ENCODE measurements at places on chromosomes 12 and 14.
A peak's percentile ranks its signal among the peaks of the same experiment; 100 is the strongest.

- DNase-seq = peak; percentile 95
These were observed 3.4 kb downstream of the TAMALIN start for GRCh38 chr12:52010152-52010622.

GRCh38 chr14:51596488-51597117 lies 55.1 kb upstream of the FRMD6 start:
- no peak for DNase-seq

DNA sequence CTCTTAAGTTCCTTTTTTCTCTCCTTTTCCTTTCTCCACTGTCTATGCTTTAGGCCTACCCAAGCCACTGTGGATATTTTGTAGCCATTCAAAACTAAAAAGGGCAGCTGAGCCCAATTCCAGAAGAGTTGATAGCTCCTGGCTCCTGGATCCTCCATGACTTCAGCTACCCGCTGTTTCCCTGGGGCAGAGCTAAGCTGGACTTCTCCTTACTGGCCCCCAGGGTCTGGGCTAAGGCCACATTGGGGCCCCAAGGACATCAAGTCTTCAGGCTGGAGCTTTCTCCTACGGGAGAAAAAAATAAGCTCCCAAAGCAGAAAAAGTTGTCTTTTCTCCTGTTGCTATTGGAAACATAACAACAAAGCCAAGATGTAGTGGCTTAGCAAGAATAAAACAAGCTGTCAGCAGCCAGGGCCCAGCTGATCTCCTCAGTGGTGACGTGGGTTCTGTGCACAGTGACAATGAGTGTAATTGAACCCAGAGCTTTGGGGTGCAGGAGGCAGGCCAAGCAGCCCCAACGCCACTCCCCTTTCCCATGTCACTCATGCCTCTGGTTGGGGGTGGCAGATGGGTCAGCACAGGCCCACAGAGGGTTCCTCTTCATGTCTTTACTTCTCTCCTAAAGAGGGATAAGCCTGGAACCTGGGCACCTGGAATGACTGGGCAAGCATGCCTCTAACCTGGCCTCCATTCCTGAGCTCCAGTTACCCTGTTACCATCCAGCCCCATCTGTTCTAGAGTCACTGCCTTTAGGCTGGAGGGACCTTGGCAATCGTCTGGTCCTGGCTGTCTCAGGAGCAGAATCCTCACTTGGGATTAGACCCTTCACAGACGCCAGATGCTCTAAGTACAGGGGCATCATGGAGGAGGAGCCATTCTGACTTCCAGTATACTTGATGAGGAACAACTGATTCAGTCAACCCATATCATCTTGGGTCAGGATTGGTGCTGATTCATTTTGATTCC lies 171.2 kb downstream of the ZFP36L1 start:
- peak; percentile 80 for DNase-seq

DNA sequence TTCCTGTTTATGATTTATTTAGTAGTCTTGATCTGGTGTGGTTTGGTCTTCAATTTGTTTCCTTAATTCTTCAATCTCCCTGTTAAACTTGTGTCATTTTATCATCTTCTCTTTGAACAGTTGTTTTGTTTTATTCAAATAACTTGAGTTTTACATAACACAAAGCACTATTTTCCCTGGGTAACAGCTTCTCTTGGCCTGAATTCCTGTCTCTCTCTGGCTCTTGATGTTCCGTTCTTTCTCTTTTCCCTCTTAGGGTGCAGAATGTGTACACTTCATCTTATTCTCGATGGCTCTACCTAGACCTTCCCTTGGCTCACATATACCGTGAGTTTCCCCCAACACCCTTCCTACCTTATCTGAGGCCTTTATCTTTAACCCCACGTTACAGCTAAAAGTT lies 36.8 kb upstream of the VPS33A start:
- DNase-seq = no peak

- peak; percentile 33 for DNase-seq
These were observed 47.8 kb downstream of the PEBP1 start for GRCh38 chr12:118183711-118184110.

DNA sequence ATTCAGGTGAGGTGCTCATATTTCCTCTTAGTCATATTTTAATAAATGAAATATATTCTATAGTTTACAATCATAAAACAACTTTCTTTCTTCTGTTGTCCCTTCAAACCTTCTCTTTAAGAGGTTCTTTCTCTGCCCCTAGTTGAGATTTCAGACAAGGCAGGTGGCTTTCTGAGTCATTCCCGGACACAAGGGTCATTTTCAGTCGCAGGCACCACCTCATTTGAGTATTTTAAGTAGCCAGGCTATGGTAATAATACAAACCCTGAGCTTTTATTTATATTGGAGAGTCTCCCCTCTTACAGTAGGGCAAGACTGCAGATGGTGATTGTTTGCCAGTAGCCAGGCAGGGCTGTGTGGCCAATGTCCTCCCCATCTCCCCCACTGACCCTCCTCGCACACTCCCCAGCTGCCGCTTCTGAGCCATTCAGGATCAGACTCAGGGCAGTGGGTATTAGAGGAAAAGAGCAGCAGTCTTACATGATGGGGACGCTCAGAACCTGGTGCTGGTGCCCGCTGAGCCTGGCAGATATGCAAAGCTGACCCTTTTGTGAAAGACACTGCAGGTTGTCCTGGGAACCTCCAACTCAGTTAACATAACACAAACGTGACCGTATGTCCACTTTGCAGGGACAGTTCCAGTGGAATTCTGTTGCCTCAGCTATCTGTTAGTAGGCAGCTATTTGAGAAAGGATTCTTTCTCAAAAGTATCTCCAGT lies 101.1 kb upstream of the BCL2L14 start:
- DNase-seq = no peak

DNA sequence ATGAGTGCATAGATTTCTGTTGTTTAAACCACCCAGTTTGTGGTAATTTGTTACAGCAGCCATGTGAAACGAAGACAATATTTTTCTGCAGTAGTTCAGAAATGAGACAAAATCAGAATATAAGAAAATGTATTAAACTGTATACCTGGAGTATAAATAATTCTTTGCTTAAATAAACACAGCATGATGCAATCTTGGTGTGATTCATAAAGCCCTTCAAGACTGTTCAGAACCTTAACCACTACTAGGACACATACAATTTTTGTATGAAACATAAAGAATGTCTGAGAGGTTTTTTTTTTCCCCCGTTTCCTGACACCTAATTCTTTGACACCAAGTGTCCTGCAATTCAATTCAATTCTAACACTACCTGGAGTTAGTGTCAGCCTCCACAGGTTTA lies 10.5 kb downstream of the C12orf75 start:
- peak; percentile 42 for DNase-seq

DNA sequence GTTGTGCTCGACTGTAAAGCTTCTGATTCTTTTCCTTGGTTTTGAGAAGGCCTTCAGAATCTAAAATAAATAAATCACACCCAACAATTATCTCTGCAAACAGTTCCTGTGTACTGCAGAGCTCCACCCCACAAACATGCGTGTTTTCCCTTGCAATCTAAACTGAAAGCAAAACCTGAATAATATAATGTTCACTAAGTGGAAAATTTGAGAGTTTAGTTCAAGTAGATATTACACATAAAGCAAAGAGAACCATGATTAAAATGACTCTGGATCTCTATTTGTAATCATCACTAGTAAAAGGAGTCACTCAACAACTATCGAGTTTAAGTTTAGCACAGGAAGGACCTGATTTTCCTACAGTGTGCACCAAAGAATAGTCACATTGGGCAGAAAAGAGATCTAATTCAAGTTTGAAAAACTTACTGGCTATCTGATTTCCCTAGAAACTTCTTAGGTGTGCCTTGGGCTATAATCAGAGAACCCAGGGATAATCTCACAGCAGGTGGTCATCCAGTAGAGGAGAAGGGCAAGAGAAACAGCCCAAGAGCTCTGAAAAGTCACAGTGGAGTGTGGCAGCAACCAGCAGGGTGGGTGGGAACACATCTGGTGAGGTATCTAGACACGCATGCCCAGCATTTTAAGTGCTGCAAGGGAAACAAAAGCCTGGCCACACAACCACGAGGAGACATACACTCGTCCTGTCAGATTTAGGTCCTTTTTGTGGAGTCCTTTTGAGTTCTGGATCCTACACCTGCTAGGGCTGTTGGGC lies 25.4 kb downstream of the ATG14 start:
- no peak for DNase-seq

- DNase-seq = peak; percentile 36
These were observed 8.9 kb upstream of the MSRB3 start for GRCh38 chr12:65269603-65270002.

GRCh38 chr14:28596391-28596790 lies 170.2 kb upstream of the FOXG1 start:
- DNase-seq = peak; percentile 77

DNA sequence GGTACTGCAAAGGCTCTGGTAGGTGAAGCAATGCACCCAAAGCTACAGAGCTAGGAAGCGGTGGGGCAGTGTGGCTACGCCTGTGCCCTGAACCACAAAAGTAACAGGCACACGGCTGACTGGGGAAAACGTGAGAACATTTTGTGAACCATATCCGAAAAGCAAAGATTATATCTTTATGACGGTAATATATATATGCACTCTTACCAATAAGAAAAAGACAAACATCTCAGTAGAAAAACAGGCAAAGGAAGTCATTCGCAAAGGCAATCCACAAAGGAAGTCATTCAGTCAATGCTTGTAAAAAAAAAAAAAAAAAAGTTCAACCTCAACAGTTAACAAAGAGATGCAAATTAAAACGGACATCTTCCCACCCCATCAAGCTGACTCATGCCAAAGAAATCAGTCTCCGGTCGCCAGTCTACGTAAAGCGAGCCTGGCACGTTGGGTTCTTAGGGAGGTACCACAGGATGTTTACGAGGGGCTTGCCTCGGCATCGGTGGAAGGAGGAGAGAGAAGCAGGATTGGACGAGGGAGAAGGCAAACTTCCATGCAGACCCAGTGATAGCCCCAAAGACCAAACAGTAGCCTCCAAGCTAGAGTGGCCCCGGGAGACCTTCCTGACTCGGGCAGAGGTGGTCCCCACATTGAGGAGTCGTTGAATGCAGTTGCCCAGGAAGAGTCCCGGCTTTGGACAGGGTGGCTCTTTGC lies 39.4 kb upstream of the PPP2R5C start:
- DNase-seq = peak; percentile 11

- no peak for DNase-seq
These were observed 33.3 kb downstream of the APAF1 start for GRCh38 chr12:98678236-98678945.

GRCh38 chr12:131217024-131217586 lies 263.4 kb downstream of the ADGRD1 start:
- DNase-seq = no peak

DNA sequence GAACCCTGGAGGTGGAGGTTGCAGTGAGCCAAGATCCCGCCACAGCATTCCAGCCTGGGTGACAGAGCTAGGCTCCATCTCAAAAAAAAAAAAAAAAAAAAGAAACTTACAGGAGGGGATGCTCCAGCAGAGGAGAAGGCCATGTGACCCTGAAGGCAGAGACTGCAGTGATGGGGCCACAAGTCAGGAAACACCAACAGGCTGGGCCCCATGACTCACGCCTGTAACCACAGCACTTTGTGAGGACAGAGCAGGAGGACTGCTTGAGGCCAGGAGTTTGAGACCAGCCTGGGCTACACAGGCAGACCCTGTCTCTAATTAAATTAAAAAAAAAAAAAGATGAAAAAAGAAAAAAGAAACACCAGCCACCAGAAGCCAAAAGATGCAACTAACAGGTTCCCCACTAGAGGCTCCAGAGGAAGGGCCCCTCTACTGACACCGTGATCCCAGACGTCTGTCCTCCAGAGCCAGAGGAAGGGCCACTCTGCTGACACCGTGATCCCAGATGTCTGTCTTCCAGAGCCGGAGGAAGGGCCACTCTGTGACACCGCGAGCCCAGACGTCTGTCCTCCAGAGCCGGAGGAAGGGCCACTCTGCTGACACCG lies 9.1 kb upstream of the GLT1D1 start:
- no peak for DNase-seq

DNA sequence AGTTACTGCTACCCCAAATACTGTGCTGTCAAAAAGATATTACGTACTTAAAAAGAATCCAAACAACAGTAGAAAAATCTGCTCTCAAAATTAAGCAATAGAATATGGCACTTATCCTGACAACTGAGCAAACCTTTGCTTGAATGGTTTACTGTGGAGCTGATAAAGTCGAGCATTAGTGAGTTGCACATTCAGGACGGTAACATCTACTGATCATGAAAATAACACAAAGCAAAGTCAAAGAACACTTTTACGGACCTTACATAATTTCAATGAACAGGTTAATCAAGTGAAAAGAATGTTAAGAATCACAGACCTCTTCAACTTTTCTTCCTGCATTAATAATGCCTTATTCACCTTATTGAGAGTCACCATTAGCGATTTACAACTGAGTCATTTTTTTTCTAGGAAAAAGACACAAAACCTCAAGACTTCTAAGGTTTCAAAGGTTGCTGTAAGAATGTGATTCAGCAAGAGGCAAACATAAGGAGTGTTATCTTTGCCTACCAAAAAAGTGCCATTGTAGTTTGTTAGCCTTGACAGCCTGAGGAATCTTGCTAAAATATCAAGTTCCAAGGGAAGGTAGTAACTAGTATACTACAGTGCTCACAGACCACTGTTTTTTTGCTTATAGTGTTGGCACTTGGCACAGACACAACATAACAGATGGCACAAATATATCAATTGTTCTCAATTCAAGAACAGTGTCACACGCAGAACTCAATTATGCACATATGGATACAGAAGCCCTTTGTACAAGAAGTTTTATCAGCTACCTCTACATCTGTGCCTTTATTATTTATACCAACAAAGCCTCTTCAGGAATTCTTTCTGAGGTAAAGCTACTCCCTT lies 334.2 kb upstream of the RPL10L start:
- DNase-seq = no peak

DNA sequence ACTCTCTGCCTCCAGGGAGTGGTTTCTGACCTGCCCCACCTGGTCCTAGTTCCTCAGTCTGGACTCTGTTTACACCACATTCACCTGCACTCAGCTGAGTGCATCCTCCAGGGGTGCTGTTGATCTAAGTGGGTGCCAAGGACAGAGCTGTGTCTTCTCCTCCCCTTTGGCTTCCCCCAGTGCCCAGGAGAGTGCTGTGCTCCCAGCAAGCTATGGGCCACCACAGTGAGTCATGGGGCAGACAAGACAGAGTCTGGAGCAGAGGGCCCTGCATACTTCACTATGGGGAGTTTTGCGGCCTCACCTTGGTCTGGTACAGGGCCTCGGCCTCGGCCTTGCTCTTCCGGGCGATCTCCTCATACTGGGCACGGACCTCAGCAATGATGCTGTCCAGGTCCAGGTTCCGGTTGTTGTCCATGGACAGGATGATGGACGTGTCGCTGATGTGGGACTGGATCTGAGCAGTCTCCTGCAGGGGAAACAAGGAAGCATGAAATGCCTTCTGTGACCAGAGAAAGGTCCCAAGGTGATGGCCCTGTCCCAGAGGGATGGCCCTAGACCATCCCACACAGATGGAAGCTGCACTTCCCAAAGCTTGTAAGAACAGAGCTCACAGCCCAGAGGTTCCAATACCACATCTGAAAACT lies 4.9 kb downstream of the KRT73 start:
- DNase-seq = no peak
